Stimulated activated CD8-positive, alpha-beta memory T cell treated with anti-CD3 and anti-CD28 coated beads, Interleukin-7, amount 100 ng/mL, for 1 hour (primary cell): ENCODE measurements at places on chromosomes 2 and 18.

DNA sequence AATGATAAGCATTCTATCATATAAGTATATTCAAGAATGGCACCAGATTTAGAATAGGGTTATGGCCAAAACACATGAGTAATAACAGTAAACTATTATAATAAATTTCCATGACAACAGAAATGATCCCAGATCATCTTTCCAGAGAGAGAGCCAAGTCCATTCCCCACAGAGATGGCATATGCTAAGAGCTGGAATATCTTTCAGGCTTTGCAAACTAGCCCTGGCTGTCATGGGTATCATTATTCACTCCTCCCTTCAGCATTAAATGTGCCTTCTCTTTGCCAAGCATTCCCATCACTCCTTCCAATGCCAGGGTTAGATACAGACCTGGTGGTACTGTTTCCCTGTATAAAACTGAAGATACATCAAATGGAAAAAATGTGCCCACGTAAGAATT is 10.9 kb downstream of the FEZ2 start:
- no peak for DNase-seq

DNA sequence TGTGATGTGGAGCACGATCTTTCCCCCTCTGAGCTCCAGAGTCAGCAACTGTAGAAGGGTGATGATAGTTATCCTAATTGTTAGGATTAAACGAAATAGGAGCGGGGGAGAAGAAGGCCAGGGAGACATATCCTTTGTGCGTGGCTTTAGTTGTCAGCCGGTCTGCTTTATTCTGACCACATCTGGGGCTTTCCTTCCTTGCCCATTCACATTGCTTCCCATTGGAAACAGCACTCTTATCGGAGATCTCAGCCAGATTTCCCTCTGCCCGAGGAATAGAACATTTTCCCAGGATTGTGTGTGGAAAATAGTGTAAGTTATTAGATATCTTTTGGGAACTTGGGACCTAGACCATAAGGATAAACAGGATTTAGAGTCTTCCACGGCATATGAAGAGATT is 1.5 kb downstream of the RALB start:
- no peak for DNase-seq

DNA sequence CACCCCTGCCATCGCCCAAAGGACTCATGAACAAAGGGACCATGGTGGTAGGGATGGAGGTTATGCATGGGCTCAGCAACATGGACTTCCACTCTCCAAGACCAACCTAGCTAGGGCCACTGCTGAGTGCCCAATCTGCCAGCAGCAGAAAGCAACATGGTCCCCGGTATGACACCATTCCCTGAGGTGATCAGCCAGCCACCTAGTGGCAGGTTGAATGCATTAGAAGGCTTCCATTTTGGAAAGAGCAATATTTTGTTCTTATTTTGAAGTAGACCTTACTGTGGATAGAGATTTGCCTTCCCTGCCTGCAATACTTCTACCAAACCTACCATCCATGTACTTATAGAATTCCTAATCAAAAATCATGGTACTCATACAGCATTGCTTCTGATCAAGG is 99.8 kb downstream of the METTL4 start:
- no peak for DNase-seq

GRCh38 chr2:206979365-206979764 is 40.0 kb downstream of the CPO start:
- no peak for DNase-seq

DNA sequence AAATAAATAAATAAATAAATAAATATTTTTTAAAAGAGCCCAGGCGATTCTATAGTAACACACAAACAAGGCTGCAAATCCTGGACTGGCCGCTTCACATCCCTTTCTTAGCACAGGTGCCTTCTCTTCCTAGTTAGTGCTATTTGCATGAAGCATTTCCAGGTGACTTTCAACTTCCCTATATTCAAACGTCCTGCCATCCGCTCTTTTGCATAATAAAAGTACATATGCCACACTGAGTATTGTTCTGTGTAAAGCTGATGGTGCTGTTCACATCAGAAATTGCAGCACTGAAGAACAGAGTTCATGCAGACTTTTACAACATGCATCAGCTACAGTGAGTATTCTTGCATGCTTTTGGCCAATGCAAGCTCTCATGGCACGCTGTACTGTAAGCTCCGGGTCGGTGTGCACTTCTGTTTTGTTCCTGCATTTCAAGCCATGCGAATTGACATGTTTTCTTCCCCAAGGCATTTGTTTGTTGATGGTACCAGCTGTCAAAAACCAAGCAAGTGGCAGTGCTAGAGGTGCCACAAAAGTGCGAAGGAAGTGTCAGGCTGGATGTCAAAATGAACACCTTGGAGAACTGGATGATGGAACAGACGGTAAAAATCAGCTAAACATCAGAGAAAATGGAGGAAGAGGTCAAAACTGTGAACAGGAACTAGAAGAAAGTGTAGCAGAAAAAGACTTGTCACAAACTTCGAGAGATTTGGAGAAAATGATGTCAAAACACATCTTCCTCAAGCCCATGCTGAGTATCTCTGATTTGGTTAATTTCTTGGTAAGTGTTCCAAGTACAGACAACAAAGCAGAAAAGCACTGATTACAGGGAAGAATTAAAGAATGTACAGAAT is 25.5 kb upstream of the CEP68 start:
- no peak for DNase-seq

- no peak for DNase-seq
Observed at GRCh38 chr2:215531284-215531683, 95.4 kb upstream of the FN1 start.

GRCh38 chr2:42974721-42975717 is 182.6 kb upstream of the HAAO start:
- DNase-seq = peak; percentile 42

GRCh38 chr18:44758861-44759631 is 78.4 kb downstream of the SETBP1 start:
- DNase-seq = no peak

DNA sequence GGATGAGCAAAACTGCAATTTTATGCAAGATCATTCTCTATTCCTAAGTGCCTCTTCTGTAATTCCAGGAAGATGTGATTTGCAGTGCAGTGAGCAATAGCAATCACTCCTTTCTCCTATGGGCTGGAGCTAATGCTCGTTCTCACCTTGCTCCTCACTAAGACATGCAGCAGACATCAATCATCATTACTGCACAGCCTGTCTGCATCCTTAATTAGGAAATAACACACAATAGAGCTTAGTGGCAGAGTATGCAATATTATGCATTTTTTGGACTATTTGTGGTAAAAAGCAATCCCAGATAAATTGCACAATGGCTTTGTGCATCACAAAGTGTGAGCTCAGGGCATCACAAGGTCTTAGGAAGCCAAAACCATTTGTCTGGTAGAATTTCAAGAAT is 32.6 kb upstream of the RAPH1 start:
- DNase-seq = no peak

DNA sequence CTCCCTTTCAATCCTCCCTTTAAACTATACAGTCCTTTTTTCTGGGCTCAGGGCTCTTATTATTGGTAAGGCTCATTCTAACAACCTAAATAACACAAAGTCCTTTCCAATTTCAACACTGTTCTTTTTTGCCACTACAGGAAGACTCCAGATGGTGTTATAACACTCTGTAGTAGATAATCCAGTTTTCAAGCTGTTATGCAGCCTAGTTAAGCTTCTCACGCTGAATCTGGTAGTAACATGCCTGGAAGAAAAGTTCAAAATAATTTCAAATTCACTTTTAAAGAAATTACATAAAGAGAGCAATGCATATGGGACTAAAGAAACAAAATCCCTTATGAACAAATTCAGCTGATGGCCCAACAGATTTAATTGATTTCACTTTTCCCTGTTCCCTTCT is 3.2 kb upstream of the MPP4 start:
- DNase-seq = no peak

DNA sequence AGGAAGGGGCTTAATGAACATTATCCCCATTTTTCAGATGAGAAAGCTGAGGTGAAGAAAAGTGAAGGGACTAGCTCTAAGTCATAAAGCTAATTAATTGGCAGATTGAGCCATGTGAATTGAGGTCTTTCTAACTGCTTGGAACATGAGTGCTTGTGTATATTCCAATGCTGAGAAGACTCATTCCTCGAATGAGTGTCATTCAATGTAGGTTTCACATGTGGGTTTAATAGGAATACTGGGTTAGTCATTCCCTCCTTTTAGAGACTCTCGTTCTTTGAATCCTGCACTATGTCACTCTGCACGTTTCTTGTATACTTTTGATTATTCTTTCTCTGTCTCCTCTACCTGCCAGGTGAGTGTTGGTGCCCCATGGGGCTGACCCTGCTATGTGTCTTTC is 218.2 kb downstream of the HRH4 start:
- DNase-seq = no peak

DNA sequence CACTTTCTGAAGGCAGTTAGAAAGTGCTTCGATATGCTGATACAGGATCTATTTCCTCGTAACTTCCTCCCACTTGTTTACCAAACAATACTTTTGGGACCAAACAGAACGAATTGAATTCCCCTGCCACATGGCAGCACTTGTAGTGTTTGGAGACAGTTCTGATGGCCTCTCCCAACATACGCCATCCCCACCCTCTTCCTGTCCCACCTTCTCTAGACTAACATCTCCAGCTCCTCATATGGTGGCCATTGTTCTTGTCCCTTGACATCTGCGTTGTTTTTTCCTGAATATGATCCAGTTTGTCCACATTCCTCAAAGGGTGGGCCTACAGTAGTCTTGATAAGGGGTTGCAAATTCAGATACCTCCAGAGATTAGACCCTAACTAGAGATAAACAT is 53.4 kb upstream of the ANKRD44 start:
- DNase-seq = no peak

DNA sequence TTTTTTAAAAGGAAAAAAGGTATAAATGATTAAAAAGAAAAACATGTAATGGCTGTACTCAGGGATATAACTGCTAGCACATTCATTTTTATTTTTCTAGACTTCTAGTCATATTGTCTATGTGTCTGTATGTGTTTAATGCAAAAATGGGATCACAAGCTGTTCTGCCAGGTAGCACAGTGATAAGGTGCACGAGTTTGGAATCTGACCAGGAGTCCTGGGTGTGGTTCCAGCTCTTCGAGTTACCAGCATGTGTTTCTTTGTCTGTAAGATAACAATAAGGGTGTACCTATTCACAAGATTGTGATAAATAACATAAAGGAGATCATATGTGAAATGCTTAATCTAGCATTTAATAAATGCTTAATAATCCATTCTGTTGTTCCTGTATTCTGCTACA is 145.3 kb downstream of the PKP4 start:
- DNase-seq = no peak

DNA sequence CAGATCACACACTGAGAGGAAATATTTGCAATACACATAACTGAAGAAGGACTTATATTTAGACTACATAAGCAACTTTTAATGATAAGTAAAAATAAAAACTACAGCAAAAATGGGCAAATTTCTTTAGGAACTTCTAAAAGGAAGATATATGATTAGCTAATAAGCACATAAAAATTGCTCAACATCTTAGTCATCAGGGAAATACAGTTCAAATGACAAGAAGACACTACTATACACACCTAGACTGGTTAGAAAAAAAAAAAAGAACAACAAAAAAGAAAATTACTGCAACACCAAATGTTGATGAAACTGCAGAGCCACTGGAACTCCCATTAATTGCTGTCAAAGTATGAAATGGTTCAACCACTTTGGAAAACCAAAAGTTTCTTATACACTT is 1247.5 kb upstream of the ACVR2A start:
- DNase-seq = no peak

- no peak for DNase-seq
Observed at GRCh38 chr18:58169472-58169871, 125.4 kb downstream of the NEDD4L start.

- no peak for DNase-seq
Observed at GRCh38 chr2:226424971-226425370, 374.6 kb downstream of the IRS1 start.

DNA sequence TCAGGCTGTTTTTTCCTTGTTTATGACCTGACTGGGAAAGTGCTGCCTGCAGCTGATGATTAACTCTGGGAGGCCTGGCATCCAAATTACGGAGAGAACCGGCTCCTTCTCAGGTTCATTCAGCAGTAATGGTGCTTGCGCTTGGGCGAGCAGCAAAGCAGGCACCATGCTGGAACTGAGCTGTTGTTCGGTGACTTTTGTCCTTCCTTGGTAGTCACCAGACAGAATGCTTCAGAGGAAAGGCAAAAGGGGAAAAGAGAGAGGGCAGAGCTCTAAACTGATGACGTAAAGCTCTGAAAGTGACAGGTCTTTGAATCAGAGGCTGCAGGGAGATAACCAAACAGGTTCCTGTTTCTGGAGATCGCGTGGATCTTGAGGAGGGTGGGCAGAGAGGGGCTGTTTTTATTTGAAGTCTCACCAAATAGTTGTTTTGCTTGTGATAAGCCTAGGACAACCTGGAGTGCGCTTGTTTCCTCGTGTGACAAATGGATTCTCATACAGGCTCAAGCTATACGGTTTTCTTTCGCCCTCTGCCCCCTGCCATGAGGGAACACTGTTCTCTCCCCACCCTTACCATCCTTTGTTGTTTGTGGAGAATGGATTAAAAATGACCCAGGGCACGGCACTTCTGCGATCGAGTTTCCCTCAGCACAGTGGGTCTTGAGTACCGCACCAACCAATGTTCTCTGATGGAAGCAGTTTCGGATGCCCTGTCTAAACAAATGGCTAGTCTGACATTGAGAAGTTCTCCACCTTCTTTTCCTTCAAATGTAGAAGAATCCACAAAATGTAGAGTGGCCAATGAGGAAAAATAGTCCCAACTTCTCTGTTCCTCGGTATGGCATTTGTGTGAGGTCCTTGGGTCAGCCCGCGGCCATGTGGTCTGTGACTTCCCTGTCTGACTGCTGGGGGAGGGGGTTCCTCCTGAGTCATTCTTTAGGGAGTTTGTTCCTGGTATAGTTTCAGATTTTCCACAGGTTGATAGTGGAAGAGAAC is 1.3 kb downstream of the RASGRP3 start:
- no peak for DNase-seq

DNA sequence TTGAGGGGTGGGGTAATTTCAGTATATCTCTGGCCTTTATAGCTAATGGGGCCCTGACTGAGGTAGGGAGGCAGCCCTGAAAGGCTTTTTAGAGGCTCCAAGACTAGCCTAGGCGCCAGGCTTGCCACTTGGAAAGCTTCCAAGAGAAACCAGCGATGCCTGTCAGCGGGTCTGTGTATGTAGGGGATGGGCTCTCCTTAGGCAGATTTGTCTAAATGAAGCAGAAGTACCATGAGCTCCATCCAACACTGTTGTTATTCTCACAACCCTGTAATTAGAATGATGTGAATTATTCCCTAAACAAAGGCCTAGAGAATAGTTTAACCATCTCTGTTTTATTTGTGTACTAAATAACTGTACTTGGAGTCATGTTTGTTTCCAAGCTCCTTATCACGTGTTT is 138.1 kb downstream of the B3GNT2 start:
- no peak for DNase-seq

DNA sequence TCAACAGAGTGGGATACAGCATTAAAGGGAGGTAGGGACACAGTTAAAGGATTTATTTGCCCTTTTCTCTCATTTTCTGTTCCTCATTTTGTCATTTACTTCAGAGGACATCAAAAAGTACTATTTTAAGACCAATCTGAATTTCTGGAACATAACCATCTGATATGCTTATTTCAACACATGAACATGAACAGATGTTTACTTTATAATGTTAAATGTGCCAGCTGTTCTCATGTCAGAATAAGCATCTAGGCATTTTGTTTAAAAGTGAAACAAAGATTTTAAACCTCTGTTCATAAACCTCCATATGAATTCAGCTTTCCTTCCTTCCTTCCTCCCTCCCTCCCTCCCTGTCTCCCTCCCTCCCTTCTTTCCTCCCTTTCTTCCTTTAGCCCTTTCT is 677.7 kb downstream of the CNTNAP5 start:
- no peak for DNase-seq
